ENCODE measurements at places on chromosomes 6 and 20.

- peak; percentile 4 for DNase-seq
These were observed 26.7 kb downstream of the IYD start for GRCh38 chr6:150395388-150396009.

GRCh38 chr6:11853678-11854407, 75.2 kb upstream of the ADTRP start:
- no peak for DNase-seq

GRCh38 chr6:65557224-65557623, 149.8 kb downstream of the EYS start:
- no peak for DNase-seq

GRCh38 chr6:161446296-161446925, 172.6 kb upstream of the AGPAT4 start:
- no peak for DNase-seq

DNA sequence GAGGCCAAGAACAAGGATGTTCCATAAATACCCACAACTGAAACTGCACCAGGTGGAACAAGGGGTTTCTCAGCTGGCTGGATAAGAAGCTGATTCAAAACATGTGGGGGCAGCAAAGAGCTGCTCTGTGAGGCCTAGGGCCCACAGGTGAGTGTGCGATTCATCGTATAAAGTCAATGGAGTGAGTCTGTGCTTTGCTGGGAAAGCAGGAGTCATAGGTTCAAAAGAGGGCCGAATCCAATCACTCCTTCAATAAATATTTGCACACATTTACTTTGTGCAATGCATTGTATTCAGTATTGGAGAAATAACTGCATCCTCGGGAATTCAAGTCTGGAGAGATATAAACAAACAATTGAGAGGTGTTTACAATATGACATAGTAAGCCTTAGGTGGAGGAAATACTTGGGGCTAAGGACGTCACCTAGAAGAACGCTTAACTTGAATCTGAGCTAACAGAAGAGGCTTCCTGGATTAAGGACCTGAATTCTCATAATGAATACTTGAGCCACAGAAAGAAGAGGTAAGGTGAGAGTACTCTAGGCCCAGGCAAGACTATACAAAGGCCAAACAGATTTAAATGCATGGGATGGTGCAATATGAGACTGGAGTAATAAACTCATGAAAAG, 83.7 kb upstream of the TMEM30A start:
- no peak for DNase-seq

- DNase-seq: no peak
These were observed 691.3 kb downstream of the PHF3 start for GRCh38 chr6:64326939-64327338.

- DNase-seq: no peak
These were observed 152.3 kb upstream of the BEND6 start for GRCh38 chr6:56802584-56802983.

DNA sequence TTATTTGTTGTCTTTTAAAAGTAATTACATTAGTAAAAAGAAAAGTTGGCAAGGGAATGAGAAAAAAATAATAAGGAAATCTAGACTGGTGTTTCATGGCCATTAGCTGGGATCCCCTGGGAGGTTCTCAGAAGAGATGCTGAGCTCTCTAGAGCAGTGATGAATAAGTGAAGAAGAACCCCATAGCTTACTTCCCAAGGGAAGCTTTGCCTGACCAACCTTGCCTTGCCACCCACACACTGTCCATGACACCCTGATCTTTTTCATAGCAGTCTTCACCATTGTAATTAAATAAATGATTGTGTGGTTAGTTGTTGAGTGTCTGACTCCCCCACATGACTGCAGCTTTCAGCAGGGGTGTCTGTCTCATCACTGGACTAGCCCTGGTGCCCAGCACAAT, 5.9 kb downstream of the C6orf163 start:
- DNase-seq: no peak

GRCh38 chr6:109874621-109875020, 103.5 kb upstream of the GPR6 start:
- no peak for DNase-seq

GRCh38 chr6:167475947-167476346, 151.1 kb downstream of the TTLL2 start:
- no peak for DNase-seq

DNA sequence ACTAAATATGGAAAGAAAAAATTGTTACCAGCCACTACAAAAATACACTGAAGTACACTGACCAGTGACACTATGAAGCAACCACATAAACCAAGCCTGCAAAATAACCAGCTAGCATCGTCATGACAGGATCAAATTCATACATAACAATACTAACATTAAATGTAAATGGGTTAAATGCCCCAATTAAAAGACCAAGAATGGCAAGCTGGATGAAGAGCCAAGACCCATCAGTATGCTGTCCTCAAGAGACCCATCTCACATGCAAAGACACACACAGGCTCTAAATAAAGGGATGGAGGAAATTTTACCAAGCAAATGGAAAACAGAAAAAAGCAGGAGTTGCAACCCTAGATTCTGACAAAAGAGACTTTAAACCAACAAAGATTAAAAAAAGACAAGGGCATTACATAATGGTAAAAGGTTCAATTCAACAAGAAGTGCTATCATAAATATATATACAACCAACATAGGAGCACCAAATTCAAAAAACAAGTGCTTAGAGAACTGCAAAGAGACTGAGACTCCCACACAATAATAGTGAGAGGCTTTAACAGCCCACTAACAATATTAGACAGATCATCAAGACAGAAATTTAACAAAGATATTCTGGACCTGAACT, 104.8 kb downstream of the HACE1 start:
- DNase-seq: no peak

- DNase-seq: no peak
These were observed 46.8 kb upstream of the DSP start for GRCh38 chr6:7494638-7495037.

DNA sequence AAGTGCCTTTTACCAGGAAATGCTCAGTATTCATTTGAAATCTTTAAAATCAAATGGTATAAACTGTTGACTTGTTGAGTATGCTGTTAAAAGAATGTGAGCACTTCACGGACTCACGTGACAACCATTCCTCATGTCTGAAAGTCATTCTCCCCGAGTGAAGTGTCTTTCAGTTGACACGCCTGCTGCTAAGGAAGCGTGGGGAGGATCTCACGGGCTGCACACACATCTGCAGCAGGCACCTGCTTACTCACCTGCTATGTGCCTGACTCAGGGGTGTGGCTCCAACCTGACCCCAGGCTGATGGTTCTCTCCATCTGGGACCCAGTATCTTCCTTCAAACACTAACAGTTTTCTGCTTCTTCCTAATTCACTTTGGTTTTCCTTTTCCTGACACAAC, 32.7 kb downstream of the WDR27 start:
- no peak for DNase-seq

DNA sequence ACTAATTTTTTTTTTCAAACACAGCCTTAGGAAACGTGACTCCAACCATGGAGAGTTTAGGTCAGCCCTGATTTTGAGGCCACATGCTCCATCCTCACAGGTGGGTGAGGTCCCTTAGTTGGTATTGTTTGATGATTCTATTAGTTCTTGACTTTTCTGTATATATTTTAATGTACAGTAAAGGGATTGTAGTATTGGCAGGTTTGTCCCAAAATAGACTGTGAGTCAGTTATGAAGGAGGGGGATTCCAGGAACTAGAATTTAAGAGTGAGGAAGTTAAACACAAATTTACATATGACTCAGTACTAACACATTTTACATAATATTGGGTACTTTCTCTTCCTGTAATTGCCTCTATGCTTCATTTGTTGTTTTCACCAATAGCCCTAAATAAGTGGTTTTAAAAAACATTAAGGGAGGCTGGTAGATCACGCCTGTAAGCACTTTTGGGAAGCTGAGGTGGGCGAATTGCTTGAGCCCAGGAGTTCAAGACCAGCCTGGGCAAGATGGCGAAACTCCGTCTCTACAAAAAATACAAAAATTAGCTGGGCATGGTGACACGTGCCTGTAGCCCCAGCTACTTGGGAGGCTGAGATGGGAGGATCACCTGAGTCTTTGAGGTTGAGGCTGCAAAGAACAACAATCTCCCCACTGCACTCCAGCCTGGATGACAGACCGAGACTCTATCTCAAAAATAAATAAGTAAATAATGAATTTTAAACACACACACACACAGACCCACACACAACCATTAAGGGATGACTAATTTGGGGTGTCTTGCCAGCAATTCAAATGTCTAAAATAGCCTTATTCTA, 81.8 kb downstream of the SGK1 start:
- peak; percentile 10 for DNase-seq

DNA sequence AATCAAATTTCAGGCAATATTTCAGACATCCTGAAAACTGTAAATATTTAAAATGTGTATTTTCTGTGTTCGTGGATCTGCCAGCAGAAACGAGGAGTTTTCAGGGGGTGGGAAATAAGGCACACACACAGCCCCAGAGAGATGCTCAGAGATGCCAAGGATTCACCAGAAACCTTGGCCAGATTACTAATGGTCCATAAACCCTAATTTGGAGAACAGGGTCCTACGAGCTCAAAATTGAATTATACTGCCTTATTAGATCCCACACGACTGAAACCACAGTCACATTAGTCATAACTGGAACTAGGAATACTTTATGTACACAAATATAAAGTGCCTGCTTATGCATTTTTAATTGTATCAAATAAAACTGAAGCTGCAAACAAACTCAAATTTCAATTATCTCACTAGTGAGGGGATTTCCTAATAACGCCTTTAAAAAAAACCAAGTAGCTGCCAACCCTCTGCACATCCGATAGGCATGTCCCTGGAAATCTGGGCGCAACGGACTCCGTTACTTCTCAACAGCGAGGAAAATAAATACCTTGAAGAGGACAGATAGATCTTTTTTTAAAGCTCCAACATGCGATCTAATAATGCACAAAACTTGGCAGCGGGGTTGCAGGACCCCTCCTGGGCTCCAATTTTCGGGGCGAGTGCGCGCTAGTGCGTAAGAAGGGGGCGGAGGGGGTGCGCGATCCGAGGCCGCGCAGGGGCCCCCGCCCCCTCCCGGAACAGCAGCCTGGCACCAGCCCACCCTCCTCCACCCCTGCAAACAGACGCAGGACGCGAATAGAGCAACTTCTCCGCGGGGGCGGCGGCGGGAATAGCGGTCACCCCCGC, 897 bp downstream of the CHD6 start:
- peak; percentile 34 for DNase-seq

- no peak for DNase-seq
These were observed 31.4 kb downstream of the COL11A2 start for GRCh38 chr6:33160728-33161344.

- no peak for DNase-seq
These were observed 26.5 kb upstream of the PLEKHG1 start for GRCh38 chr6:150573041-150573681.
